K562 (cell line): ENCODE measurements at places on chromosomes 12 and 14.

GRCh38 chr14:61147831-61148549 lies 133.1 kb downstream of the TMEM30B start:
- no peak for DNase-seq

GRCh38 chr14:98705871-98706300 lies 566.1 kb downstream of the BCL11B start:
- no peak for DNase-seq

GRCh38 chr12:79761341-79761740 lies 70.6 kb upstream of the PAWR start:
- DNase-seq: no peak

DNA sequence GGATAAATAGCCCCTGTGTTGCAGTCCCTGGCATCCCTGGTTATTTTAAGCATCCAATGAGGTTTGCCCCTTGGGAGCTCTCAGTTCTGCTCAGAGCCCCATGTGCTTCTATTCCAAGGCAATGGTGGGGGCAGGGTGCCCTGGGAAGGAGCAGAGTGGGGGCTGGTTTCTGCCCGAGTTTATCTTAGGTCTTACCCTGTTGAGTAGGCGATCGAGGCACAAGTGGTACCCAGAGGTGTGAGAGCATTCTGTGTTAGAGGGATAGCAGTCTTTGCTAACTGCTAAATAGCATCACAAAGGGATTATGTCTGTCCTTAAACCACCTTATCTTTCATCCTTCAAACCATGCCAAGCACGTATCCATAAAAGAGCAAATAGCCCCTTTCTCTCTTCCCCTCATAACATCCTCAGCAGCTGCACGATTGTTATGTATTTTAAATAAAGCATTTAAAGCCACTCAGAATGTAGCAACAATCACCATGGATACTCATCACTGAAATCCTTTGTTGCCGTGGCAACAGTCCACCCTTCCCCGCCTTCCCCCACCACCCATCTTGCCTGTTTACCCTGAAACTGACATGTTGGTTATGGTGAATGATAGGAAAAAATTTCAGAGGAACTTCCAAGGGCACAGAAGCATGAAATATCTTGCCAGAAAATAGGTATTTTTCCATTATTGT lies 139.3 kb downstream of the PTPN11 start:
- no peak for DNase-seq

GRCh38 chr12:6461401-6462233 lies 8.9 kb downstream of the VAMP1 start:
- no peak for DNase-seq

GRCh38 chr14:25121337-25122129 lies 71.6 kb upstream of the STXBP6 start:
- DNase-seq: no peak

GRCh38 chr12:110004598-110004997 lies 5.4 kb downstream of the ANKRD13A start:
- DNase-seq: no peak

DNA sequence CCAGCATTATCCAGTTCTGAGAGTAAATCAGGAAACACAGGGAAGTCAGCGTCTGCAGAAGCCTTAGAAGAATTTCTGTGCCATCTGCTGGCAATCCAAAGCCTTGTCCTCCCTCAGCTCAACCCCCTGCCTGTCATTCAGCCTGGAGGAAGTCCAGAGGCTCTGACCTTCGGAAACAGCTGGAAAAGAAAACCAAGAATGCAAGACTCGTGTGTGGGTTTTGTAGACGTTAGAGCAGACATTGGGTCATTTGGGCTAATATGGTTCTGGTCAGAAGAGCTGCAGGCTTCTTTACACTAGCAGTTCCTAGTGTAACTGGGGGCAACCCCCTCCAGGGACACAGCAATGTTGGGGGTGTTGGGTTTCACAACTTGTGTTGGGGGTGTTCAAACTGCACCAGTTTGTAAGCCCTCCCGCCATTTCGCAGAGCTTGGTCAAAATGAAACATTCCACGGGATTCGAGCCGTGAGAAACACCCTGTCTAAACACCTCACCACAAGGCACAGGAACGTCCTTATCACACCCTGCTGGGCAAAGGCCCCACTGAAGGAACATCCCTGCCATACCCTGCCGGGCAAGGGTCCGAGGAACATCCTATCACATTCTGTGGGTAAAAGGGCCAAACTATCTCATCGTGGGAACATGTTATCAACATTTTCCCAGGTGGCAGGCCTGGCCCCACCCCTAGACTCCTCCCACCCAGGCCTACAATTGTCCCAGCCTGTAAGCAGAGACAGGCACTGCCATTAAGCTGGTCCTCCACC lies 21.0 kb upstream of the SERPINA4 start:
- peak; percentile 0 for DNase-seq

DNA sequence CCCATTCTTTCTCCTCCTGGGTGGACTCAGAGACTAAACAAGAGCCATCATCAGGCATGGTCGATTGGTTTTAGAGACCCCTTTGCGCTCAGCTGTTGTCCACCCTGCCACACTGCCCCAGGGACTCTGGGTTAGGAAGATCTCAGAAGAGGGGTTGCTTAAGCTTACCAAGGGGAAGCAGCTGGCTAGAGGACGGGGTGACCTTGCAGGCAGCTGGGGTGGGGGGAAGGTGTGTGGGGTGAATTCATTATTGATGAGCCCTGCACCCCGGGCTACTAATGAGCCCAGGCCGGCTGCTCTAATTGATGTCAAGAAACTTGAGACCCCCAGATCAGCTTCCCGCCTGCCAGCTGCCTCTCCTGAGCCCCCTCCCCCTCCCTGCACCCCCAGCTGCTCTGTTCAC lies 8.7 kb upstream of the ZNF385A start:
- no peak for DNase-seq

DNA sequence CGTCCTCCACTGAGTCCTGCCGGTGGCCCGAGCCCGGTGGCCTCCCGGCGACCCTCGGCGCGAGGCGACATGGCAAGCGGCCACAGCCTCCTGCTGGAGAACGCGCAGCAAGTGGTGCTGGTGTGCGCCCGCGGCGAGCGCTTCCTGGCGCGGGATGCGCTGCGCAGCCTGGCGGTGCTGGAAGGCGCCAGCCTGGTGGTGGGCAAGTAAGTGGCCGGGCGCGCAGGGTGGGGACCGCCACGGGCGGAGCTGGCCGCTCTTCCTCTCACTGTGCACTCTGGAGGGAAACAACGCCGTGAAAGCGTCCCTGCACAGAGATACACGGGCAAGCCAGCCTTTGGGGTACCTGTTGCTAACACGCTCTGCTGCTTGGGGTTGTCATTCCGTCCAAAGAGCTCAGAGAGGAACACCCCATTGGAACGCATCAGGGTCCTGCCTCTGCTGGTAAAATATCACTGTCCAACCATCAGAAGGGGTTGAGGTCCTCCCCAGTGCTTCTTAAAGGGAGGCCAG lies at the start of gene AMDHD1:
AMDHD1 (plus strand) TSS at position 2 of the 513 bp plus-strand sequence; CDS start at position 70, 68 bp downstream.
- no peak for DNase-seq

DNA sequence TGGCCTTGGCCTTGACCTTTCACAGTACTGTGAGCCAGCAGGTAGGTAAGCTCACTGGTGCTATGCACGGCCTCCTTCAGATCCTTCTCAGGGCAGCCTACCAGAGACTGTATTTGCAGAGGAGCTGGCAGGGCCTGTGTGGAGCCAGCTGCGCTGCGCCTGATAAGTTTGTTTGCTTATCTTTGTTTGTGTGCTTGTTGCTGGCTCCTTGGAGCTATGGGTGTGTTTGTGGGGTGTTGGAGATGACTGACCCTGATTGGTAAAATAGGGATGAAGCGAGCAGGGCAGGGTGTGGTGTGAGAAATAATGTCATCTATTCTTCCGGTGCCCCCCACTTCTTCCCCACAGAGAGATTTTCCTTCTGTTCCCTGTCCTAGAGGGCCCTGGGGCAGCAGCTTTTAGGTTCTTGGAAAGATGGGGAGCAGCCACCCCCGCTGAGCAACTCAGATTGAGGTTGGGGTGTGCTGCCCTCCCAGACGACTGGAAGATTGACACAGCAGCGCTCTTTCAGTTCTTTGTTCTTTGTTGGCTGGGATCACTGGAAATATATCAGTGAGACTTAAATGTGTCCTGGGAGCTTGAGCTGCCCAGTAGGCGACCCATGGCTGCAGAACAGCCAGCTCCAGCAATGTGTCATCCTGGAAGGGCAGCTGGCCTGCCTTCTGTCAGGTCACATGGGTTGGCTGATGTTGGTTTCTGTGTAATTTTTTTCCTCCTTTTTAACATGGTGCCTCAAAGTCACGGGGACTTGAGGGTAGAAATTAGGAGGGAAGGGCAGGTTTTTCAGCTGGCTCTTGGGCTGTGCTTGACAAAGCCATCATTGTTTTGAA lies 19.6 kb downstream of the MLXIP start:
- peak; percentile 96 for DNase-seq

DNA sequence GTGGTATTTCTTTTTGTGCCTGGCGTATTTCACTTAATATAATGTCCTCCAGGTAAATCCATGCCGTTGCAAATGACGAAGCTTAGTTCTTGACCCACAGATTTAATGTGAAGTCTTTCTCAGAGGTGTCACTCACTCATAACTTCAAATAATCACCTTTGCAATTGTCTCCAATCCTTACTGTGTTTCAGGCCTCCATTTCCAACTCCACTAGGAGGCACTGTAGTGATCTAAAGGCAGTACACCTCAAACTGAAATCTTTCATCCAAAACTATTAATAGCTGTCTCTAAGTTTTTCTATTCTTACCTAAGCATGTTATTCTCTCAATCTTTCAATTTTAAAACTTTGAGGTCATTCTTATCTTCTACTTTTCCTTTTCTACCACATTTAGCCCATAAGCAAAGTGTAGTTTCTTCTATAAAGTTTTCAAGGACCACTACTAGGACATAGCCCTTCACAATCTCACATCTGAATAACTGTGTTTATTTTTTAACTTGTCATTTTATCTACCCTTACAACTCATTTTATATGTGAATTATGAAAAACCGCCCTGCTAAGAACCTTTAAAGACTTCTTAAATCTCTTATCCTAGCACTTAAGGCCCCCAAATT lies 25.5 kb upstream of the FBXO34 start:
- DNase-seq: peak; percentile 32

DNA sequence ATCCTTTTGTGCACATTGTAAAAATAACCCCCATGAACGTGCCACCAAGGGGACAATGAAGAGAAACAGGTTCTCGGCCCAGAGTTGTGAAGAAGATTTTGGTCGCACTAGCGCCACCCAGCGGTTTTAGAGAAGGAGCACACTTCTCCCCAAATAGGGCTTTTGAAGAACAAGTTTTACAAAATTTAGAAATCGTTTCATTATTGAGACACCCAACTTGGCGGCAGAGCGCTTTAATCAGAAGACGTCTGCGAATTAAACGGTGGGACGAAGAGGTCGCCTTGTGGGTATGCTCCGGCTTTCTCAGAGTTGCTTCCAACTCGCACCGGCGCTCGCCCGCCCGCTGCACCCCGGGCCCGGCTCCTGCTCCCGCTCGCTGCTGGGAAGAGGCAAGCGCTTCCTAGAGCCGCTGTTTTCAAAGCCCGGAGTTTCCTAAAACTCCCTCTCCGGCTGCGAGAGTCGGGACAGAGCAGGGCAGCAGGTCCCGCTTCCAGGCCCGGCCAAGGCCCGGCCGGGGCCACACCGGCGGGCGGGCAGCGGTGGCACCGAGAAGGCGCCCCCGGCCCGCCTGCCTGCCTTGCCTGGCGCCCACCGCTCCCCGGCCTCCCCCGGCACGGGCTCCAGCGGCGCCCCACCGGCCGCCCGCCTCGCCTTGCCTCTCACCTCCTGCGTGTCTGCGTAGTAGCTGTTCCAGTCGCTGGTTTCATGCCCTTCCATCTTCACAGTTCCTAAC lies 645 bp downstream of the FOXA1 start:
- DNase-seq: peak; percentile 68

GRCh38 chr14:85063747-85064146 lies 466.2 kb upstream of the FLRT2 start:
- no peak for DNase-seq

DNA sequence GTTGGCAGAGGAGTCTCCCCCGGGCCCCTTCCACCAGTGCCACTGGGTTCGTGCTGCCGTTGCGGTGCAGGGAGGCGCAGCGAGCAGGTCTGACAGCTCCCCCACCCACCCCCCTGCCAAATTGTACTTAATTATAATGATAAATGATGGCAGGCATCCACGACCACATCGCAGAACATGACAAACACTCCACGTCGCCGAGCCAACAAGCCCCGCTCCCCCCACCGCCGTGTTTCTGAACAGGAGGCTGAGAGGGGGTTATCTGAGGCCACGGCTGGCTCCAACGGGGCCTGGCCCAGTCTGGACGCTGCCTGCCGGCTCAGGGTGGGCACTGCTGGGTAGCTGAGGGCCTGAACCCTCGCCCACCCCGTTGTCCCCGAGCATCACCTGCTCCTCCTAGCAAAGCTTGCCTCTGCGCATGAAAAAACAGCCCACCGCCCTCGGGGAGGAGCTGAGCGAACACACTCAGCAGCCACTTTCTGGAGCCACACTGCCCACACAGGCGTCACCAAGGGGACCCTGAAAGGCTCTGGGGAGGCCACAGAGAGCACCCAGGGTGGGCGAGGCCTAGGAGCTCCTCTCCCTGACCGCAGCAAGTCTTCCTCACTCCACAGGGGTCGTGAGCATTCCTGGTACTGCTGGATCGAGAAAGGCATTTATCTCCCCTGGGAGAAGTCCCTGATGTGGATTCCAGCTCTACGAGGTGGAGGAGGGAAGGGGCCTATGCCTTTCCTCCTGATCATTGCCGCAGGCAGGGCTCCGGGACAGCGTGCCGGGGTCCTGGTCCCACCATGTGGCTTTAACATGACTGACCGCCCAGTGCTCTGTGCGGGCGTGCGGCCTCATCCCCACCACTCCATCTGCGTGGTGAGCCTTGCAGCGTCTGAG lies 35.4 kb upstream of the DIO3 start:
- DNase-seq: no peak

DNA sequence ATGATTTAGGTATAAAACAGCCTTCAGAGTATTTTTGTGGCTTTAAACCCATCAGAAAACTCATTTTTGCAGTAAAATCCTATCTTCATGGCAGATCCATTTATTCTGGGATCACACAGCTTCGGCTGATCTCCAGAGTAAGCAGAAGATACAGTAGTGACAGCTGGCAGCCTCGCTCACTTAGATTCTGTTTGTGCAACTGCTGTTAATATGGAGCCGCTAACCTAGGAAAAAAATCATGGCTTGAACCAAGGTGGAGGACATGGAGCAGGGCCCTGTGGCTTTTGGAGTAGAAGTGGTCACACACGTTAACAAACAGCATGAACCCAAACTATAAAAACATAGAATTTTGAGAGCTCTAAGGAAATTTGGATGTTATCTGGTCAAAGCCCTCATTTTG lies 137.2 kb upstream of the ARHGAP5 start:
- no peak for DNase-seq

GRCh38 chr12:120854804-120855203 lies 49.4 kb downstream of the SPPL3 start:
- DNase-seq: no peak
